ENCODE measurements at places on chromosomes 1 and 21. TPM values are rescaled to one million over a fixed set of nuclear protein-coding genes. Genes with fewer than 3 reads are reported as not detected.

GJA9 gene
- not detected for total RNA-seq

DNA sequence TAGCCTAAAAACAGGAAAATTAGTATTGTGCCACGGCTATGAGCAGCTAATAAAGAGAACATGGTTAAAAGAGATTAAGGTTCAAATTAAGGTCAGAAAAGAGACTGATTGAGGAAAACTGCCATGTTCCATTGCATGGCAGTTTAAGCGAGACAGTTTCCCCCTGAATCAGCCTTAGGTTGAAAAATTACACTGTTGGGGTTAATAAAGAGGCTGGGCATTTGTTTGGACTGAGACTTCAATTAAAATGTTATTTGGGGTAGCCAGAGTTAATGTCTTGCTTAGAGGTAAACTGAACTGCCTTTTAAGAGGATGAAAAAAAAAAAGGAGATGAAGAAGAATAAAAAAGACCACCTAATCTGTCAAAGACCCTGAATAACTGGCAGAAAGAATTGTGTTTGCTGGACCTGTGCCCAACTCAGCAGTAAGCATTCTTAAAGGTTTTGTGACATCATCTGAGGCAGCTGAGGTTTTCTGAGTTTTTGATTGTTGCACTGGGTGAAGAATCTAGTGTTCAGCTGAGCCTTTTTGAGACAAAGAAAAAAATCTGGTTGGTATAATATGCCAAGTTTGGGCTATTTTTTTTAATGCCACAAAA lies 17.7 kb upstream of the PROX1 start:
- H3K27me3 ChIP-seq = no peaks in the 10 kb centered on the region
- DNase-seq = no peak
- no peak overlapping the region for H3K27ac ChIP-seq
- no peak overlapping the region for H3K4me3 ChIP-seq

- H3K4me1 ChIP-seq = no peaks in the 10 kb centered on the region
- H3K27me3 ChIP-seq = no peaks in the 10 kb centered on the region
- DNase-seq = no peak
- H3K4me3 ChIP-seq = no peak overlapping the region
These were observed 127.5 kb downstream of the RHOU start for GRCh38 chr1:228862542-228863505.

DNA sequence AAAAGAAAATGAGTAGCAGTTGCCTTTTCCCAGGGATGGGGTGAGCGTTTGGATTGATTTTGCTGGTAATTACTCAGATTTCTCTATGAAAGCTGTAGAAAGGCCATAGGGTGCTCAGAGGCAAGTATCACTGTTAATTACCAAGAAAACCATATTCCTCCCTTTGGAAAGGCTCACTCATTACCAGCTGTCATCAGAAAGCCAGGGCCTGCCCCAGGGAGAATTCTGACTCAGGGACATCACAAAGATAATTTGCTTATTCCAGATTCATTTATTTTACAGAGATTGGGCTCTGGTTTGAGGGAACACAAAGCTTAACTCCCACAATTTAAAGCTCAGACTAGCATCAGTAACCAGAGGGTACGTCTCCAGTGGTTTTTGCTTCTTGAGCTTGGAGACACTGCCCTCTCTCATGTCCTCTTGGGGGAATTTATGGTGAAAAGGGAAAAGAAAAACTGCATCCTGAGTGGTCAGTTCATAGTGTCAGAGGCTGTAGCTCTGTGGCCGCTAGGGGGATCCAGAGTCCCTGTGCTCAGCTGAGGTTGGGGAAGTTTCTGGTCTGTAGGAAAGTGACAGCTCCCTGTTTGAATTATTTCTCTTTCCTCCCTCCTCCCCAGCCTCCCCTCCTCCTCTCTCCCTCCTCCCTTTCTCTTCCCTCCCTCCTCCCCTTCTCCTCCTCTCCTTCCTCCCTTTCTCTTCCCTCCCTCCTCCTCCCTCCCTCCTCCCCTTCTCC lies 204.3 kb downstream of the KCNJ6 start:
- H3K36me3 ChIP-seq = no peaks in the 10 kb centered on the region
- H3K27ac ChIP-seq = peak overlapping the region; percentile 55
- no peaks in the 10 kb centered on the region for H3K27me3 ChIP-seq

DNA sequence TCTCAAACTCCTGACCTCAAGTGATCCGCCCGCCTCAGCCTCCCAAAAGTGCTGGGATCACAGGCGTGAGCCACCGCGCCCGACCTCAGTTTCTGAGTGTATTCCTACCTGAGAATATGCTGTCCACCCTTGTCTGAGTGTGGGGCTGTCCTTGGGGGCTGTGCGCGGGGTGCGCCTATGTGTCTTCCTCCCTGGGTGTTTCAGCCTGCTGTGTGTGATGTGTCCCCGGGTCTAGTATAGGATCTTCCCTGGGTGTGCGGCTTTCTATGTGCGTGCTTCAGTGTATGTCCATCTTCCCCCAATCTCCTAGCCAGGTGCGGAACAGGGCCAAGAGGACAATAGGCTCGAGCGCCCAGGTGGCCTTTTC lies 8.3 kb upstream of the ID3 start:
- H3K4me3 ChIP-seq = peak overlapping the region; percentile 53
- DNase-seq = no peak
- peaks cover 35% of the 10 kb centered on the region for H3K4me1 ChIP-seq
- no peaks in the 10 kb centered on the region for H3K27me3 ChIP-seq
- peak overlapping the region; percentile 83 for H3K27ac ChIP-seq
- no peaks in the 10 kb centered on the region for H3K36me3 ChIP-seq

DNA sequence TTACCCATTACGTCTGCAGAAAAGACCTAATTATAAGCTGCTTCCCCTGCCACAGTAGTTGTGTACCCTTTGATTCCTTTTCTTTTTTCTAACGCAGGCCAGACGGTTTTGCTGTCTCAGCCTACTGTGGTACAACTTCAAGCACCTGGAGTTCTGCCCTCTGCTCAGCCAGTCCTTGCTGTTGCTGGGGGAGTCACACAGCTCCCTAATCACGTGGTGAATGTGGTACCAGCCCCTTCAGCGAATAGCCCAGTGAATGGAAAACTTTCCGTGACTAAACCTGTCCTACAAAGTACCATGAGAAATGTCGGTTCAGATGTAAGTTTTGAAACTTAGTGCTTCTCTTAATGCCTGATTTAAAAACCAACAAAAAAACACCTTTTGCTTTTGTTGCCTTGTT lies 35.8 kb downstream of the ATF6 start:
- no peaks in the 10 kb centered on the region for H3K4me1 ChIP-seq
- no peak overlapping the region for H3K4me3 ChIP-seq
- no peak overlapping the region for H3K27ac ChIP-seq

- no peak for DNase-seq
These were observed 8.9 kb downstream of the FAM229A start for GRCh38 chr1:32353431-32353830.

- no peak overlapping the region for H3K27ac ChIP-seq
- no peaks in the 10 kb centered on the region for H3K4me1 ChIP-seq
These were observed 15.4 kb downstream of the RBM34 start for GRCh38 chr1:235145639-235146038.

DNA sequence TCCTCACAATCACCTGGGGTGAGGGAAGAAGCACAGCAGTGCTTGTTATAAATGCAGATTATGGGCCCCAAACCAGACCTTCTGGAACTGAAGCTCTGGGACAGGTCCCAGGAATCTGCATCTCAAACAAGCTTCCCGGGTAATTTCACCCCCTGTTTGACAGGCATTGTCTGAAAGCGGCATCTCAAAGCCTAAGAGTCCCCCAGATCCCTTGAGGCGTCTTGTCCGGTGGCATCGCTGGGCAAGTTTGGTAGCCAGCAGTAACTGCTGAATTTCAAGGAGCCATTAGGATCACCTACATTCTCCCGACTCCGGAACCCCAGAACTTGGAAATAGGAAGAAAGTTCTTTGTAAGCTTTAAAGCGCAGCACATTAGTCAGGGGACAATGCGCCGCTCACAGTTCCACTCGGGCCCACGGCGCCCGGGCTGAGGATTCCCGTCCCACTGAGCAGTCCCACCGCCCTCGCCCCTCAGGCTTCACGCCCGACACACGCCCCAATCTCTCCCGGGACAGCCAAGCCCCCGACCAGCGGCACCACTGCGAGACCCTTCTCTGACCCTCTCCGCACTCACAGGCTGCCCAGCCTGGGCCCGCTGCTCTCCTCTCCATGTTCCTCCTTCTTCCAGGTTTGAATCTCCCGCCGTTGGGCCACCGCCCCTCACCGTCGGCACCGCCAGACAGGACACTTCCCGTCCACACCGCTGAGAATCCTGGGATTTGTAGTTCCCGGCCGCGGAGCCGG lies at the start of gene IQGAP3:
Gene IQGAP3, minus strand, starts transcription at position 647 of the 744 bp plus-strand sequence. Its CDS starts 36 bp downstream, at position 611.
- no peaks in the 10 kb centered on the region for H3K36me3 ChIP-seq
- no peaks in the 10 kb centered on the region for H3K27me3 ChIP-seq
- no peak within 1 kb of the TSS for H3K27ac ChIP-seq

DNA sequence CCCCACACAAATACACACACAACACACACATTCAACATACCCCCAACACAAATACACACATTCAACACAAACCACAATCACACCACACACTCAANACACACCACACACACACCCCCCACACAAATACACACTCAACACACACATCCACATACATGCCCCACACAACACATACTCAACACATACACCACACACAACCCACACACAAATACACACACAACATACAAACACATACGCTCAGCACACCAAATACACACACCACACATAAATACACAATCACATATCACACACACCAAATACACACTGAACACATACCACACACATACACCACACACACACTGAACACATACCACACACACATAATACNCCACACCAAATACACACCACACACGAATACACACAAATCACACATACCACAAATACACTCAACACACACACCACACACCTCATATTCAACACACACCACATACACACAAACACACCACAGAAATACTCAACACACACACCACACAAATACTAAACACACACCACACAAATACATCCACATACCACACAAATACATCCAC lies 48.9 kb downstream of the PRDM15 start:
- no peak overlapping the region for H3K4me3 ChIP-seq
- no peak for DNase-seq
- H3K4me1 ChIP-seq = no peaks in the 10 kb centered on the region
- no peak overlapping the region for H3K27ac ChIP-seq
- H3K27me3 ChIP-seq = no peaks in the 10 kb centered on the region
- peaks cover 13% of the 10 kb centered on the region for H3K36me3 ChIP-seq

DNA sequence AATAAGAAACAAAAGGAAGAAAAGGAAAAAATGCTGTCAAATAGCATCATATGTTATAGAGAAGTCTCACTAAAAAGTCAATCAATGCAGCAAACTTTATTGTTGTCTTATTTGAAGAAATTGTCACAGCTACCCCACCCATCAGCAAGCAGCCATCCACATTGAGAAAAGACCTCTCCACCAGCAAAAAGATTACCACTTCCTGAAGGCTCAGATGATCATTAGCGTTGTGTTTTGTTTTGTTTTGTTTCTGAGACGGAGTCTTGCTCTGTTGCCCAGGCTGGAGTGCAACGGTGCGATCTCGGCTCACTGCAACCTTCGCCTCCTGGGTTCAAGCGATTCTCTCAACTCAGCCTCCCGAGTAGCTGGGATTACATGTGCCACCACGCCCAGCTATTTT lies 29.0 kb downstream of the ATP2B4 start:
- H3K27me3 ChIP-seq = no peaks in the 10 kb centered on the region
- no peak for DNase-seq
- no peaks in the 10 kb centered on the region for H3K4me1 ChIP-seq
- no peak overlapping the region for H3K4me3 ChIP-seq

DNA sequence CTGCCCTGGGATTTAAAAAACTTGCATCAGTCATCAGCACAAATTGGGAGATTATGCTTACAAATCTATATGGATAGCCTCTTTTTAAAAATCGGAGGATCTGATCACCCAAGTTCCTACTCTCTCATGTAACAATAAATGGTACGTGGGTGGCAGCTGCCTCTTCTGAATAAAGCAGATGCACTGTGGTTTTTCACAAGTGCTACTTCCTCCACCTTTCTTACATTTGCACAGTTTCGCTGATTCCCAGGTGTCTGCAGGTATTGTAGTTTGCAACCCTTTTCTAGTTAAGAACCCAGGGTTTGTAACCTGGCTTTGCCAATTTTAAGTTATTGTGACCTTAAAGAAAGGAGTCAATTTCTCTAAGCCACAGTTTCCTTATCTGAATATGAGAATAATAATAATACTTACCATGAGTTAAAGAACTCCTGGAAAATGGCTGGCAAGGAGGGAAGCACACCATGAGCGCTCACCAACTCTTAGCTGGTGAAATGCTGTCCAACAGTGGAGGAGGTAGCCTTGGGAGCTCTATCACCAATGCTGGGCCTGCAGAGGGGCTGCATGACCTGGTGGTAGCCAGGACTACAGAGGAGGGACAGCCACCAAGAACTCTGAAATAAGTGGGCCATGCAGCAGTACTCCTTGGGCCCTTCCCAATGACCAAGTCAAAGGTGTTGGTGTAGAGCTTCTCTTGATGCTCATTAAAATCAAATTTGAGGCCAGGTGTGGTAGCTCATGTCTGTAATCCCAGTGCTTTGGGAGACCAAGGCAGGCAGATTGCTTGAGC lies 30.2 kb upstream of the KCNA2 start:
- H3K27ac ChIP-seq = no peak overlapping the region
- no peaks in the 10 kb centered on the region for H3K27me3 ChIP-seq
- DNase-seq = no peak
- H3K36me3 ChIP-seq = no peaks in the 10 kb centered on the region
- no peaks in the 10 kb centered on the region for H3K4me1 ChIP-seq

DNA sequence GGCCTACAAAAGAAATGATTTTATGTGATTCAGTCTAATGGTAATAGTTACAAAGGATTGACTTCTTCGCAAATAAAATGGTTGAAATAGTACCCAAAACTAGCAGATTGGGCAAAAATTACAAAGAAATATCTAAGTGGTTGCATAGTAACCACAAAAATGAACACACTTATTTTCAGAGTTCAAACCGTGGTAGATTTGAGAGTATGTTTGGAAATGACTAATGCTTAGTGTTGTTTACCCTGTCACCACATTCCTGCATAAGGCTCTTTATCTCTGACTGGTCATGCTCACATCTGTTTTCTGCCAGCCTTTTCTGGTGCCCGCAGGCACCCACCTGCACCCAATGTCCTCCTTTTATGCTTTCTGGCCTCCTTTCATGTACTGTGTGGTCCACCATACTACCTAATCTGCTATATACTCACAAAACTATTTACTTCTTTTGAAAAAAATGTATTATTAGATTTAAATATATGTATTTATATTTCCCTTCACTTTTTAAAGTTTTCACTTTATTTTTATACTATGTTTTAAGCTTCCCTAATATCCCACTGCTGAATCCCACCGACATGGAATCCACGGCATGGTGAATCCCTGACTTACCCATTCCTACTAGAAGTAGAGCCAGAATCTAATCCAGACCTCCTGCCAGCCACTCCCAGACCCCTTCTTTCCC lies 30.3 kb downstream of the PTPRC start:
- DNase-seq = no peak
- no peak overlapping the region for H3K27ac ChIP-seq
- no peaks in the 10 kb centered on the region for H3K27me3 ChIP-seq
- H3K36me3 ChIP-seq = no peaks in the 10 kb centered on the region
- no peak overlapping the region for H3K4me3 ChIP-seq
- H3K4me1 ChIP-seq = peaks cover 5% of the 10 kb centered on the region

All from right atrium auricular region (tissue), 2 donors.